ENCODE measurements at places on chromosomes 5 and 9.

- no peak for DNase-seq
Observed at GRCh38 chr9:75983319-75984045, 93.0 kb downstream of the PCSK5 start.

- no peak for DNase-seq
Observed at GRCh38 chr5:91956738-91957137, 573.6 kb upstream of the ARRDC3 start.

- no peak for DNase-seq
Observed at GRCh38 chr9:111815285-111816070, 20.7 kb upstream of the SHOC1 start.

- DNase-seq: no peak
Observed at GRCh38 chr5:93598091-93599000, 15.3 kb downstream of the NR2F1 start.

DNA sequence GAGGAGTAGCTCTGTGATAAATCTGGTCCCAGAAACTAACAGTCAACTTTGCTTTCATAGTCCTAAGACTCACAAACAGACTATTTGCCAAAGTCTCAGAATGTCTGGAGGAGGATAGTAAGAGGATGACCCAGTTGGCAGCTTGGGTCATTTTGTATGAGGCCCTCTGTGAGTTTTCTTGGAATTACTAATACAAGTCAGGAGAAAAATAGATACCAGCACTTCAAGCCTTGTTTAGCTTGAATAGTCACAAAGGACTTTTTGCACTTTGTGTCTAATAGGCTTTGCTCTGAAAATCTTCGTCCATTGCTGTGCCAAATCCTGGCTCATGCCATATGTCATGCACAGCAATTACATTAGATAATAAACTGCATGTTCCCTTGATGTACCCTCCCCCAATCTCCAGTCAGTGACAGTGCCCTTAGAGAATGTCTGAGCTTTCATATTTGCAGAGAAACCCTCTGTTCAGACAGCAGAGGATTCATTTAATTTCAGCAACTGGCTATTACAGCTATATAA, 612.8 kb downstream of the CSNK1G3 start:
- no peak for DNase-seq

GRCh38 chr5:40307920-40308319, 371.8 kb upstream of the PTGER4 start:
- no peak for DNase-seq

DNA sequence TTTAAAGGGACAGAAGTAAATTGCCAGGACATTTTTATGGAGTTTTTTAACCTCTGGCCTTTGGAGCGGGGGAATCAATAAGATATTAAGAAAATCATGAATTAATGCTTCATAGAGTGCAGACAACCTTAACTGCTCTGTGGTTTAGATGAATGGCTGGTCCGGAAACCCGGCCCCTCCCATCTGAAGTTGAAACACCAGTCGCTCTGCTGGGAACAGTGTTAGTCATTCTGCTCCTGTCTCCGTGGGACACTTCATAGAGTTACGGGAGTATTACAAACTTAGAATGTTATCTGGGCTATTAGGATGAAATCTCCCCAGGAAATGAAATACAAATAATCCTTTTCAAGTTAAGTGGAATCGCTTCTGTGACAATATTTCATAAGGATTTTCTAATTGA, 110.1 kb upstream of the IRX2 start:
- no peak for DNase-seq

DNA sequence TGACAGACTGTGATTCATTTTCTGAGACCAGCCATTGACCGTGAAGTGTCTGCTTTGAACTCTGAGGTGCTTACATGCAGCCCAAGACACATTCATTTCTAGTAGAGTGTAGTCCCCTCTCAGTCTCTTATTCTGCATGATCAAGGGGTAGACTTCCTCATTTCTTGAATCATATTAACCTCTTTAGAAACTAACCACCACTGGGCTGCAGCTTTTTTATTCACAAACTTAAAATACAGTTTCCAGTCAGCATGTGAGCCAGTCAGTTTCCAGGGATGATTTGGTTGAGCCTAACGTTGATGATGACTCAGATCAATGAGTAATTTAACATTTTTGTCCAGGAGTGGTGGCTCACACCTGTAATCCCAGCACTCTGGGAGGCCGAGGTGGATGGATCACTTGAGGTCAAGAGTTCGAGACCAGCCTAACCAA, 59.2 kb downstream of the OTULIN start:
- peak; percentile 19 for DNase-seq

GRCh38 chr5:122668552-122668951, 106.3 kb upstream of the SNX2 start:
- DNase-seq: no peak

DNA sequence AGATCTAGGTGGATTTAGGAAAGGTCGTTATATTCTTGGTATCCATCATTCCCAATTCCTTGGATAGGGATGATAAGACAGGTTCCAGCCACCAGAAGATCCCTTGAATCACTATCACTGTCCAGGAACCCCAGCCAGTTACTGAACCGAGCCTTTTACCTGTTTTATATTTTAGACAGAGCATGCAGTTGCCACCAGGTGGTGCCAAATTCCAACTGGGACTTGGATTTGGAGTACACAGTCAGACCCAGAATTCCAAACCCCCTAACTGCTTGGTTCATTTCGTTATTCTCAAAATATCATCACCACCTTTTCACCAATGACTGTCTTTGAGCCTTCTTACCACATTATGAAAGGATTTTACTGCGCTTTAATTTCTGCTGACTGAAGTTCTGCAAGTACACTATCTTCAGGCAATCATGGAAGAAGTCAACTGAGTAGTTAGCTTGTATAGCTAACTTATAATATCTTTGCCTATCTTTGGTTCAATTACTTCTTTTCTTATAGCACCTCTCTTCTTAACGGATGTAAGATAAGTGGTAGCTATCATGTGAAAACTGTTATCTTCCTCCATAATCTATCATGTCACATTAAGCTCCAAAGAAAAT, 191.8 kb downstream of the PRR16 start:
- no peak for DNase-seq

GRCh38 chr9:87515588-87516221, 18.0 kb downstream of the DAPK1 start:
- no peak for DNase-seq

DNA sequence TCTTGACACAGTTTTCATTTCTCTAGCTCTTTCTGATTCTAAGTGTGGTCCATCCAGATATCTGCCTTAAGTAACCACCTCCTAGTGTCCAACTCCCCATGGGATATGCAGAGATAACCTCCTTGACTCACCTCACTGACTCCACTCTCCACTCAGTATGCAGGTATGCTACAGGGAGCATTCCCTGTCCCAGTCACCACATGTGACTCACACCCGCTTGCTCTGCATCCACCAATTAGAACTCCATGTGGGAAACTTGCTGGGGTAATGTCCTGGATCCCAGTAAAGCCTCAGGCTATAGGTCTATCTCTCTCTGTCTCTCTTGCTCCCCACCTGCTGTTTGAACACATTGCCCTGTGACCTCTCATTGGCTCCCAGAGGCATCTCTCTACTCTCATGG, 563.9 kb downstream of the HTR1A start:
- DNase-seq: no peak

- DNase-seq: no peak
Observed at GRCh38 chr9:103188781-103189350, 193.7 kb downstream of the CYLC2 start.

- peak; percentile 73 for DNase-seq
Observed at GRCh38 chr9:95874989-95875304, 544 bp upstream of the ERCC6L2 start.

DNA sequence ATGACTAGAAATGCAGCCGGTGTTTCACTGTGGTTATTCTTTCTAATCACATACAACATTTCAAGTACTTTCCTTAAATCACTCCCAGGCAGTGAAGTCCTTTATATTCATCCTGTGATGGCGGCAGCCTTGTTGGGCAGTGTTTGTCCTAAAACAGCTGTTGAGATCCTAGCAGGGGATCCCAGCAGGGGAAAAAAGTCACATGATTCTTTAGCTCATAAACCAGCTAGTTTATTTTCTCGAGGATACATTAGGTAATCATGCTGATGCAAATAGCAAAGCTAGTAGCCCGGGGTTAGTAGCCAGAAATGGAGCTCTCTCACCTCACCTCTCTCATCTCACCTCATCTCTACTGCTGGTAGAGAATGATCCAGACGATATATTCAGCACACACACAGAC, 70.5 kb downstream of the FOXD1 start:
- no peak for DNase-seq

GRCh38 chr5:135429301-135430134, 17.6 kb downstream of the DCANP1 start:
- DNase-seq: peak; percentile 55

DNA sequence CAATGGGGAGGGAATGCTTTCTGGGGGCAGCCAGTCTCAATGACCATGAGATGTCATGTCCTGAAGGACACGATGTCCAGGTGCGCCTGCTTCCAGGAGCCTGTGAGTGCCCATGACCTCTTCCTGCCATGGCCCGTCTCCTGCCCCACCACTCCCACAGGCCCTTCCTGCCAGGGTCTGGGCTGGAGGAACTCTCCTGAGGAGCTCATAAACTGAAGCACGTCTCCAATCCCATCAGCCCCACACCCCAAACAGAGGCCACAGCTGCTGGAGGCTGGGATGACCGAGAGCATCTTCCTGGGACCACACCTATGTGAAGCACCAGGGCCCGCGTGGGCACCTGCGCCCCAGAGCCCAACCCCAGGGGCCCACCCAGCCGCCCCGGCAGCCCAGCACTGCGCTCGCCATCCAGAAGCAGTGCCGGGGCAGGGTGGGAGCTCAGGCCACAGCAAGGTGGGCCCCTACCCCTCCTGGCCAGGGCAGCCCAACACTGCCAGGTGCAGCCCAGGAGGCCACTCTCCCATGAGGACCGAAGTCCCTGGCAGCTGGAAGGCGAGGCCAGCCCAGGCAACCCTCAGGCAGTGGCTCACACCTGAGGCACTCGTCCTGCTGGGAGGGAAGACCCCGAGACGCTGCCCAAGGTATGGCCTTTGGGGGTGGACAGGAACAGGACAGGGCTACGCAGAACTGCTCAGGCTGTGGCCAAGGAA, 53.9 kb upstream of the UBAC1 start:
- DNase-seq: no peak

DNA sequence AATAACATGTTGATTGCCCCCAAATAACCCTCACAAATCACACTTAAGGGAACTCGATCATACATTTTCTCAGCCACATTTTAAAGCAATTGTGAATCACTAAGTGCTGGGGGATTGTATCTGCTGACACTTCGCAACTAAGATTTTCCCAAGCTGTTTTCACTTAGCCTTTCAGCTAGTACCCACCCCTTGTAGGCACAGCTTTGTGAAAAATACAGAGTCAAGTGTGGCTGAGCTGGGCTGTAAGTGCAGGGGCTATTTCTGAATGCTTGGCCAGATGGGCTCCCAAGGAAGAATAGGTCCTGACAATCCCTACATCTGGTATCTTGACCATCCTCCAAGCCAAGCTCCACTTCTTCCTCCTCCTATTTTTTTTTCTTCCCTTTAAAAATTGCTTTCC, 289.2 kb upstream of the NMUR2 start:
- no peak for DNase-seq

GRCh38 chr9:120742951-120743416, 28.7 kb upstream of the MEGF9 start:
- DNase-seq: peak; percentile 57

DNA sequence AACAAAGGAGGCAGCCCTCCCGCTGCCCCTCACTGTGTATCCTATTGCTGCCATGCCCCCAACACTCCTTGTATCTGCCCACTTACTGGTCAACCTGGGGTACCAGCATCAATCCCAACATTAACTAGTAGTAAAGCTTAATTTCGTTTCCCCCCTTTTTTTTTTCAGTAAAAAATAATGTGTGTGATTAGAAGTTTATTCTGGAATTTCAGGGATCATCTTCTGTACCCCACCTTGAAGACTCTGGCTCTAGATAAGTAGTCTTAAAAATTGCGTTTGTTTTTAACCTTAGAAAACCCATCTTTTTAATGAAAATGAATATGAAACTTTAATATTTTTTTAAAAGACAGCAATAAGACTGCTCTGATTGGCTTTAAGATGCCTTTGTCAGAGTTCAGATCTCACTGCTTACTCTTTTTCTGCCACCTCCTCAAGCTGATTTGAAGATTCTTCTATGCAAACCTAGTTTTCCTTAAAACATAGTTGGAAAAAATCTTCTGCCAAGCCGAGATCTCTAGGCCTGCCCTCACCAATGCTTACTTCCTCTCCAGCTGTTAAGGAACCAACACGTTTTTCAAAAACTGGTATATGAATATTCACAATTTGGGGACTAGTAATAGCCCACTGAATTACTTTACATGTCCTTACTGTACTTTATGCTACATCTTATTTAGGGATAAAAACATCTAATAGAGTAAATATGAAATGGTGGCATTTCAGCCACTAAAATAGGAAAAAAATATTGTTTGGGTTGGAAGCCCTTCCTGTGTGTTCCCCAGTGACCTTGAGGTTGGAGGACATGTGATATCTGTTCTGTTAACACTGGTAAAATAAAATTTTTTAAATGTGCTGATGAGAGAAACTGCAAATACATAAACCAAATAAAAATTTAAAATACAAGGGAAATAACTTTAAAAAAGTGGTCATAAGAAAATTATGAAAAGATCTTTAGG, 4.0 kb upstream of the RHOBTB3 start:
- no peak for DNase-seq

DNA sequence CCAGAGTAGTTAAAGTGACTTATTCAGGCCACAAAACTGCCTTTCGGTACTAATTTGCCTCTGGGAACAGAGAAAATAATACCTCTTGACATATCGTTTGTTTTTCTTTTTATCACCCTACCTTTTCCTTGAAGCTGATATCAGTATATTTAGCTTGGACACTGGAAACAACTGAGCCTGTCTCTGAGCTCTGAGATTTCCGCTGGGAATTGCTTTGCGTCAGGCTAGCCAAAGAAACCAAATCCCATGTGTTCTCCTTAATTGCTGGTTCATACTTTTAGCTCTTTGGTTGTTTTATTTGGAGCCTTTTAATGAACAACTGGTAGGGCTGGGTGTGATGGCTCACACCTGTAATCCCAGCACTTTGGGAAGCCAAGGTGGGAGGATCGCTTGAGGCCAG, 30.3 kb upstream of the SNAPC3 start:
- no peak for DNase-seq

GRCh38 chr9:79357616-79358015, 214.1 kb upstream of the TLE4 start:
- DNase-seq: peak; percentile 78

DNA sequence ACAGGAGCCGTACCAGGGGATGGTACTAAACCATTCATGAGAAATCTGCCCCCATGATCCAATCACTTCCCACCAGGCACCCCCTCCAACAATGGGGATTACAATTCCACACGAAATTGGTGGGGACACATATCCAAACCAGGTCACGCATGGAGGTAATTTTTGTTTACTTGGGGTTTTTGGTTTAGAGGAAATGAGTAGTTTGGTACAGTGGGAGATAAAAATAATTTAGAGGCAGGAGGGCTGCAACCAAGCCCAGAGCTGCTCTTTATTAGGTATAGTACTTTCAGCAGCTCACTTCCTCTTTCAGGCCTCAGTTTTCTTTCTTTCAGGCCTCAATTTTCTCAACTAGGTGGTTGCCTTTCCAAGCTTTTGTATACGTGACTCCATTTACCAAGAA, 23.2 kb downstream of the PRUNE2 start:
- no peak for DNase-seq

- no peak for DNase-seq
Observed at GRCh38 chr5:72074251-72074650, 33.0 kb upstream of the MAP1B start.

- no peak for DNase-seq
Observed at GRCh38 chr5:42606464-42606869, 150.2 kb upstream of the CCDC152 start.
